Activated CD4-positive, alpha-beta T cell treated with anti-CD3 and anti-CD28 coated beads for 24 hours (primary cell): ENCODE measurements at places on chromosomes 2 and 18.

GRCh38 chr2:75800456-75800855 lies 89.7 kb upstream of the GCFC2 start:
- no peak for DNase-seq

DNA sequence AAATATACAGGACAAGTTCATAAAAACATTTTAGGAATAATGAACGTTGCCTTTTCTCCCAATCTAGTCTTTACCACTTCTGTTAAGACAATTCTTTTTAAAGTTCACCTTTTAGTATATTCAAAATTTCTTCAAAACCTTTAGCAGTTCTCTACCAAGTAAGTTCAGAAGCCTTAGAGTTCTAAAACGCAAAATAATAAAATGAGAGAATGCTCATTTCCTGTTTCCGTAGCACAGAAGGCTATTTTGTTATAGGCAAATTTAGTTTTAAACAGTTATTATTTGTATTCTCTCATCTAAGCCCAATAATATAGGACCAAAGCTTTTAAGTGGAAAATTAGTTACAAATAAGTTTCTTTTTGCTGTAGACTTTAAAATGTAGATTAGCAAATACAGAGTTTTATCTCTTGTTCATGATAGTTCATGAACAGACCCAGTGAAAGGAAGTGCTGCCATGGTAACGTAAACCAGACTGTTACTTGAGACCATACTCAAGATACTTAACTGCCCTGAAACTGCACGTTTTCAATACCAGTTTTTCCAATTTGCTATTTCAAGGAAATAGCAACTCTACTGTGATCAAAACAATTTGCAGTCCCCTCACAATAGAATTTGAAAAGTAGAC lies 173.1 kb upstream of the STON1 start:
- DNase-seq: no peak

- DNase-seq: no peak
These were observed 498.0 kb downstream of the CCDC85A start for GRCh38 chr2:56681659-56682396.

- no peak for DNase-seq
These were observed 117.7 kb upstream of the RAB6C start for GRCh38 chr2:129861666-129862288.
